Lower lobe of right lung (tissue), 2 donors: ENCODE measurements at places on chromosomes 5 and 9. TPM values are rescaled to one million over a fixed set of nuclear protein-coding genes. Genes with fewer than 3 reads are reported as not detected.

ERAP2 gene
- total RNA-seq, result 32.1 TPM

DNA sequence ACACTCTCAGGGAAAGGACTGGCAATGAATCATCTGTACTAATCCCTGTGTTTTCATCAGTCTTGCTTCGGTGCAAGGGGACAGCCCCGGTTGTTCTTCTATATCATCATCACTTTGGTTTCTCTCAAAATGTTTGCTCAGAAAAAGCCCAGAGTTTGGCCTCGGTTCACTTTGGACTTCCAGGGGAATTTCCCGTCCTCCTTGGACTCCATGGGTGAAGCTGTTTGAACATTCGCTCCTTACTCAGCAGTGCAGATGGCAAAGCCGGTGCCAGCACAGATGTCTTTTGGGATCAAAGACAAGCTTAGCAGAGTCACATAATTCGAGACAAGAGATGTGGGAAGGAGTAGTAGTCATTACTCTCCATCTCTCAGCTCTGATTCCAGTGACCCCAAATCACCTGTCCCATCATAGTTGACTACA lies 69.8 kb upstream of the TNFSF8 start:
- no peaks in the 10 kb centered on the region for H3K36me3 ChIP-seq
- no peak overlapping the region for H3K27ac ChIP-seq
- H3K4me3 ChIP-seq, result no peak overlapping the region
- no peak for DNase-seq
- peaks cover 2% of the 10 kb centered on the region for H3K4me1 ChIP-seq

GRCh38 chr9:8856396-8857067 lies 1057.0 kb upstream of the DMAC1 start:
- H3K4me1 ChIP-seq, result peaks cover 6% of the 10 kb centered on the region
- peaks cover 32% of the 10 kb centered on the region for H3K27me3 ChIP-seq
- H3K4me3 ChIP-seq, result peak overlapping the region; percentile 60
- DNase-seq, result no peak
- H3K36me3 ChIP-seq, result no peaks in the 10 kb centered on the region

- H3K36me3 ChIP-seq, result no peaks in the 10 kb centered on the region
- no peaks in the 10 kb centered on the region for H3K4me1 ChIP-seq
- peaks cover 14% of the 10 kb centered on the region for H3K27me3 ChIP-seq
- no peak for DNase-seq
These were observed 142.5 kb downstream of the FSTL4 start for GRCh38 chr5:133469846-133470245.

ADGRD2 gene
- total RNA-seq, result not detected

TEX48 gene
- total RNA-seq, result not detected

DNA sequence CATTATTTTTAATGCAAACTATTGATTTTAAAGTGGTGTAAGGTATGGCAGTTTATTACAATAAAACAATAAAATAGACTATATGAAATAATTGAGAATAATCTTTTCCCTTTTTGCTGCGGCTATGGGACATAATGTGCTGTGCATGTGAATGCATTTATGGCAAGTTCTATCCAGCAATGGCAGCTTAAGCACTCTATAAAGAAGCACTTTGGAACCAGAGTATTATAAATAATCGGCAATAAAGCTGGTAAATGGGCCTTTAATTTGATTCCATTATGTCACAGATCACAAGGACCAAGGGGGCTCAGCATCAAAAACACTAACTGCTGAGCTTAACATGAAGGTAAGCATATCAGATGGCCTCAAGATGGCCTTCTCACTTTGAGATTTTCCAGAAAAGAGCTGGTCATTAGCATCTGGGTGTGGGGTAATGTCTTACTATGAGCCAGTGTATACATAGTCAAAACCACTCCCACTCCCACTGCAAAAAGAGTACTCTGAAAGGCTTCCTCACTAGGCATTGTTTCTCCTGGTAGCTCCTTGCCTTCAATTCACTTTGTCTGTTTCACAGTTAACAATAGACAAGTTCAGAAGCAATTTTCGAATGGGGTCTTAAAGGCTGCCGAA lies 97.1 kb upstream of the ASTN2 start:
- no peaks in the 10 kb centered on the region for H3K36me3 ChIP-seq
- no peak for DNase-seq
- no peaks in the 10 kb centered on the region for H3K27me3 ChIP-seq

DNA sequence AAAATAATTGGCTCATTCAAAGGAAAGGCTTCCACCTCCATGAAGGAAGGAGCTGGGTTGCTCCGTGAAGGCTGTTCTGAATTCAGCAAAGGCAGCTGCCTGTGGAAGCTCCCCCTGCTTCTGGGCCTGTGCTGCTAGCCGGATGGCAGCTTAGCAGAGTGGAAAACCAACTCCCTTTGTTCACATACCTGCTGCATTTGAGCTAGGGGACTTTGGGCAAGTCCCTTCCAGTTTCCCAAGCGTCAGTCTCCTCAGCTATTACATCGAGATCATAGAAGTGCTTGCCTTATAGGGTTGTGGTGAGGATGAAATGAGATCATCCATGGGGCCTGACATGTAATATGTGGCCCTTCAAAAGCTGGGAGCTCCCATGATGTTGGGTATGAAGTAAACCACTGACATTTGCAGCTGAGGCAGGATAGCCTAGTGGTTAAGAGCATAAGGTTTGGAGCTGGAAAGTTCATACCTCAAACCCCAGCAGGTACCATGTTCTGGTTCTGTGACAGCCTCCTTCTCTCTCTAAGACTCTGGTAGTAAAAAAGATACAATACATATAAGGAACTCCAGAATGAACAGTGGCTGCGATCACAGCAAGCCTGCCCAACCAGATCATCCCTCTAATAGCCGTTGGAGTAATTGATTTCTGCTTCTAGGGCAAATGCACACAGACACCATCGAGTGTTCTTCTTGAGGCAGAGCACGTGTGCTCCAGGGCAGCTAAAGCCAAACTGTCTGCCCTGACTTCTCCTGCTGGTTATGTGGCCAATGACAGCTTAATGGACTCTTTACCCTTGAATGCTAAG lies 11.0 kb upstream of the DENND1A start:
- H3K4me1 ChIP-seq, result no peaks in the 10 kb centered on the region
- no peak overlapping the region for H3K27ac ChIP-seq
- DNase-seq, result no peak
- no peak overlapping the region for H3K4me3 ChIP-seq
- H3K36me3 ChIP-seq, result no peaks in the 10 kb centered on the region
- H3K27me3 ChIP-seq, result peaks cover 22% of the 10 kb centered on the region

PRDM9 gene
- total RNA-seq, result not detected

MAMDC2 gene
- 35.1 TPM for total RNA-seq

- H3K4me1 ChIP-seq, result no peaks in the 10 kb centered on the region
- DNase-seq, result no peak
- H3K4me3 ChIP-seq, result no peak overlapping the region
- H3K36me3 ChIP-seq, result no peaks in the 10 kb centered on the region
- H3K27me3 ChIP-seq, result no peaks in the 10 kb centered on the region
- no peak overlapping the region for H3K27ac ChIP-seq
These were observed 29.8 kb downstream of the TERT start for GRCh38 chr5:1265026-1265425.

GRCh38 chr5:4148009-4148408 lies 552.4 kb downstream of the IRX1 start:
- H3K27ac ChIP-seq, result no peak overlapping the region
- H3K4me3 ChIP-seq, result no peak overlapping the region
- H3K4me1 ChIP-seq, result no peaks in the 10 kb centered on the region
- no peaks in the 10 kb centered on the region for H3K27me3 ChIP-seq

DNA sequence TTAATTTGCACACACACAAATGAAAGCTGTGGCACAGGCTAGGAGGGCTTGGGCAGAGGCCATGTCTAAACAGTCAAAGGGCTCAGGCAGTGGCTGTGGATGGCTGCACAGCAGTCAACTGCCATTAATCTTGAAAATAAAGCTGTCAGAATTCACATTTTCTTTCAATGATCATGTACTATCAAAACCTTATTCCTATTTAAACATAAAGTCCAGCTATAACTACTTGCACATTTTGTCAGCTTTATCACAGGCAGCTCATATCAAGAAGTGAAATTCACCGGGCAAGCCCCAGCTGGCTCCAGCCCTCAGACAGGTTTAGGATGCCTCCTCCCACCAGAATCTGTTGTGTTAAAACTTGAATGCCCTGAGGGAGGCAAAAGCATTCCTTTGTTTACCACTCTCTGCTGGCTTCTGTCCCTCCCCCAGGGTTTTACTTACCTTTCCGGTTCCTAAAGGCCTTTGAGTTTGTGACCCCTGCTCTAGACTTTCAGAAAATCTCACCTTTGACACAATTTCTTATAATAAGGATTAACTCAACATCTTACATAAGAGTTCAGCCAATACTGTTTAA lies 54.9 kb upstream of the GRAMD2B start:
- no peak overlapping the region for H3K27ac ChIP-seq
- DNase-seq, result no peak
- H3K36me3 ChIP-seq, result no peaks in the 10 kb centered on the region
- no peaks in the 10 kb centered on the region for H3K27me3 ChIP-seq

KCTD16 gene
- total RNA-seq, result 2.5 TPM

DNA sequence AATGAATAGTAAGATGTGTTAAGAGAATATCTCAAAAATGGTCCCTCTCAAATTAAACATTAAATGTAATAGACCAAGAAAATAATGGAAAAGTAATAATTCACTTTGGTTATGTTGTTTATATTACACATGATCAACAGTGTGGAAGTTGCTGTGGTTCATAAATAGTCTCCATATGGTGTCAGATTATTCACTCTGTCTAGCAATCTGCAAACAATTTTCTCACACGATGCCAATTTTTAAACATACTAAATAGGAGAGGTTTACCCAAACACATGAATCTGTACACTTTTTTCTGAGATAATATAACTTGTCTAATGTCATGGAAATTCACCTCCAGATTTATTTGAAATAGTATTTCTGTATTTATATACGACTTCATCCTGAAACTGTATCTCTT lies 217.4 kb upstream of the FBXL7 start:
- H3K36me3 ChIP-seq, result no peaks in the 10 kb centered on the region
- H3K4me3 ChIP-seq, result no peak overlapping the region
- DNase-seq, result no peak
- H3K27ac ChIP-seq, result no peak overlapping the region
- no peaks in the 10 kb centered on the region for H3K27me3 ChIP-seq

ZCCHC10 gene
- total RNA-seq, result 18.5 TPM

- no peaks in the 10 kb centered on the region for H3K36me3 ChIP-seq
- H3K4me3 ChIP-seq, result no peak overlapping the region
- no peak for DNase-seq
These were observed 27.3 kb downstream of the FOXE1 start for GRCh38 chr9:97880336-97880735.

GRCh38 chr9:132627106-132627505 lies 42.7 kb downstream of the DDX31 start:
- peaks cover 76% of the 10 kb centered on the region for H3K36me3 ChIP-seq
- H3K4me1 ChIP-seq, result no peaks in the 10 kb centered on the region
- no peak overlapping the region for H3K27ac ChIP-seq

NFIB gene
- total RNA-seq, result 97.7 TPM

DCTN3 gene
- total RNA-seq, result 72.2 TPM

RLN2 gene
- total RNA-seq, result 1.3 TPM

SGCD gene
- total RNA-seq, result 6.0 TPM

DNA sequence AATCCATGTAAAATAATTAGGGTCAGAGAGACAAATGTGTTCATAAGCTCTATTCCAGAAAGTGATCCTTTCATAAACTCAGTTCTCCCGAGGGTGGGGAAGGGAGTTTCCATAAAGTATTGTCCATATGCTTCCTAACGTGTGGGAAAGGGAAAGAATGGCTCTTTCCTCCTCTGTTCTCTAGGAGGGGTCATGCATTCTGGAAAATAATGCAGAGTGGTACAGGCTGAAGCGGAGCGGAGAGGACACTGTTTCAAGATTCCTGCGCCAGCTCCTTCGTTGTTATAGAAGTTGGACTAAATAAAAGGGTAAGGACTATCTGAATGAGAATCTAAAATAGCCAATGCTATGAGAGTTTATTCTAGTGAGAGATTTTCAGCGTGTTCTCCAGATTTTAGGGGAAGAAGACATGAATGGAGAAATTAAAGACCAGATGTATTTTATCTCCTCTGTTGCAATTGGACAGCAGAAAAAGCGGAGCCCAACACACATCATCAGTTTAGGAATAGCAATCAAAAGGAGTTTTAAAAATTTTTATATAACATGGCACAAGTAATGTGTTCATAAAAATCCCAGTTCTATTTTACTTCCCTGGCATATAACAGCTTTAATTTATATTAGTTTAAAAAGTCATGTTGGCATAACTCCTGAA lies 166.9 kb upstream of the MPDZ start:
- no peaks in the 10 kb centered on the region for H3K36me3 ChIP-seq
- peaks cover 14% of the 10 kb centered on the region for H3K4me1 ChIP-seq
- no peak for DNase-seq
- H3K27ac ChIP-seq, result no peak overlapping the region

GRCh38 chr5:72834924-72835323 lies 18.5 kb downstream of the TNPO1 start:
- H3K4me1 ChIP-seq, result peaks cover 33% of the 10 kb centered on the region
- no peak overlapping the region for H3K4me3 ChIP-seq
- no peak for DNase-seq
- no peaks in the 10 kb centered on the region for H3K36me3 ChIP-seq

DNA sequence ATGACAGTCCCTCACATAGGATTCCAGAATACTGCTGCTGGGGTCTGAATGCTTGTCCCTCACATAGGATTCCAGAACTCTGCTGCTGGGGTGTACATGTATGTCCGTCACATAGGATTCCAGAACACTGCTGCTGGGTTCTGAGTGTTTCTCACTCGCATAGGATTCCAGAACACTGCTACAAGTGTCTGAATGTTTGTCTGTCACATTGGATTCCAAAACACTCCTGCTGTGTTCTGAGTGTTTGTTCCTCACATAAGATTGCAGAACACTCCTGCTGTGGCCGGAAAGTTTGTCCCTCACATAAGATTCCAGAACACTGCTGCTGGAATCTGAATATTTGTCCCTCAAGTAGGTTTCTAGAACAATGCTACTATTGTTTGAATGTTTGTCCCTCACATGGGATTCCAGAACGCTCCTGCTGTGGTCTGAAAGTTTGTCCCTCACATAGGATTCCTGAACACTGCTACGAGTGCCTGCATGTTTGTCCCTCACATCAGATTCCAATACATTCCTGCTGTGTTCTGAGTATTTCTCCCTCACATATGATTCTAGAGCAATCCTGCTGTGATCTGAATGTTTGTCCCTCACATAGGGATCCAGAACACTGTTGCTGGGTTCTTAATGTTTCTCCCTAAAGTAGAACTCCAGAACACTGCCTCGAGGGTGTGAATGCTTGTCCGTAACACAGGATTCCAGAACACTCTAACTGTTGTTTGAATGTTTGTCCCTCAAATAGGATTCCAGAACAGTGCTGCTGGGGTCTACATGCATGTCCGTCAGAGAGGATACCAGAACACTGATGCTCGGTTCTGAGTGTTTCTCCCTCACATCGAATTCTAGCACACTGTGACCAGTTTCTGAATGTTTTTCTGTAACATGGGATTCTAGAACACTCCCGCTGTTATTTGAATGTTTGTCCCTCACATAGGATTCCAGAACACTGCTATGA lies 200.4 kb downstream of the FOXD4L6 start:
- no peaks in the 10 kb centered on the region for H3K36me3 ChIP-seq
- no peaks in the 10 kb centered on the region for H3K27me3 ChIP-seq
- no peak for DNase-seq
- H3K4me3 ChIP-seq, result no peak overlapping the region
- H3K27ac ChIP-seq, result no peak overlapping the region
- H3K4me1 ChIP-seq, result no peaks in the 10 kb centered on the region

PDZD2 gene
- 67.8 TPM for total RNA-seq

IL33 gene
- 47.8 TPM for total RNA-seq
